ENCODE measurements at places on chromosomes 12 and 14.

- DNase-seq = peak; percentile 80
Observed at GRCh38 chr12:76329159-76329558, 19.1 kb downstream of the BBS10 start.

GRCh38 chr12:22272335-22273151 is 62.0 kb downstream of the ST8SIA1 start:
- no peak for DNase-seq

DNA sequence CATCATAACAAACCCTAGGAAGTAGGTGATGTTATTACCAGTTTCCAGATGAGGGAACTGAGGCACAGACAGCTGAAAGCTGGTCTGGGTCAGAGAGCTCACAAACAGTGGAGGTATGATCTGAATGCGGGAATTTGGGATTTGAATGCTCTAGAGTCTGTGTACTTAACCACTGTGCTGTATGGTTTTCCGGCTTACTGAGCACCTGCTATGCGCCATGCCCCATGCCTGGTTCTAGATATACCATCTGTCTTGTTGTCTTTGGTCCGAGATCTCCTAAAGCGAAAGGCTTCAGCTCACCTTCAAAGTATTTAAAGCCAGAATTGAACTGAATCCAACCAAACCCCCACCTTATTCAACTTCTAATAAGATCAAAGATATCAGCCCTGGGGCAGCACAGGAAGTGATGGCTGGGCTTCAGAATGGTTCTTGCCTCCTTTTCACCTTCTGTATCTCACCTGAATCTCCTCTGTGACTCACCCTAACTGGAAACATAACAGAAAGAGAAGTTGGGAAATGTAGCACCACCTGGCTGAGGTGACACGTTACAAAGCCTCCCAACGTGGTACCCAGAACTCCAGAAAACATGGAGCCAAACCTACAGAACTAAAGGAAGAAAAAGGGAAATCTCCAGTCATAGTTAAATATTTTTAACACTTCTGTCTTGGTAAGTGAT is 54.3 kb downstream of the PRMT8 start:
- DNase-seq = no peak

DNA sequence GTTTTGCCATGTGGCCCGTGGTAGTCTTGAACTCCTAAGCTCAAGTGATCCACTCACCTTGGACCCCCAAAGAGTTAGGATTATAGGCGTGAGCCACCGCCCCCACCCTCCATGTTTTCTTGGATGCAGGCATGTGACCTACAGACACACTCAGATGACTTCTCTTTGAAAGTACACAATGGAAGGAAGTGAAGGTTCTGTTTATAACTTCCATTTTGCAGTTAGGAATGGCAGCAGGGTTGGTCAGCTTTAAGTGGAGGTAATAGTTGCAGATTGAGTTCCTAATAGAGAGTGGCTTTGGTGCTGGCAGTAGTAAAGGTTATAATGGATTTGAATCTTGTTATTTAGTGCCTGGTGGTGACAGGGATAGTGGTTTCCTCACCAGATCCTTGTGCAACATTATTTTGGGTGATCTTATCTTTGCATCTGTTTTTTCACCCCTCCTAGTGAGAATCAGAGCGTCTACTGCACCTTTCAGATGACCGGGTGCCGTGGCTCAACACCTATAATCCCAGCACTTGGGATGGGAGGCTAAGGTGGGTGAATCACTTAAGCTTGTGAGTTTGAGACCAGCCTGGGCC is 15.3 kb downstream of the LARP4 start:
- DNase-seq = no peak

GRCh38 chr12:86929962-86930361 is 673.8 kb upstream of the MGAT4C start:
- peak; percentile 25 for DNase-seq

DNA sequence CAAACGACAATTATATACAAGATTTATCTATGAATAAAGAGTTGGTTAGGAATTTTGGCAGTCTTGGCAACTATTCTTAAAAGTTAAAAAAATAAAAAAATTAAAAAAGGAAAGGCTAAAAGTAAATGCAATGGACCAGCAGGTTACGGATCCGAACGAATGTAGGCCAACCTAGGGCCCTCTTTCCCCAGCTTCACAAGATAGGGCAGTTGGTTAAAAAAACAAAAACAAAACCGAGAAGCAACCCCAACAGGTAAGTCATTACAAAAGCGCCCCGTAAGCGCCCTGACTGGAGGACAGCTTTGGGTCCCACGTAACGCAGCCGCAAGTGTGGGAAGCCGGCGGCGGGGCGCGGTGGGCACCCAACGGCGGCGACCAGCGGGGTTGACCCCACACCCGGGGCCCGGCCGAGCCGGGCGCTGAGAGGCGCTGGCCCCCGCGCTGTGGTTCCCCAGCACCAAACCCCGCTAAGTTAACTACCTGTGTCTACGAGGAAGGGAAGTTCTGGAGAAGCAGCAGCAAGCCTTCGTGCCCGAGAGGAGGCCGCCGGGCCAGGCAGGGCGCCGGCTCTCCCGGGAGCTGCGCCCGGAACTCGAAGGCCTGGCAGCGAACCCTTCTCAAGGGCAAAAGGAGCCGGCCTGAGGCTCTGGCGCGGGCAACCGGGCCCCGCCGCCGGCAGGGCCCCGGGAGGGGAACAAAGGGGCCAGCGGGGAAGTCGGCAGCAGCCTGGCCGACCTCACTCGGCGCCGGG is 882 bp downstream of the HECTD1 start:
- DNase-seq = no peak

- no peak for DNase-seq
Observed at GRCh38 chr12:126776026-126776655, 1490.8 kb upstream of the TMEM132C start.

All from fibroblast of mammary gland (primary cell).